ENCODE measurements at places on chromosomes 3 and 15.

- DNase-seq: no peak
Observed at GRCh38 chr3:80606073-80606472, 838.3 kb upstream of the ROBO1 start.

- no peak for DNase-seq
Observed at GRCh38 chr3:188126934-188127333, 27.0 kb upstream of the LPP start.

- DNase-seq: peak; percentile 27
Observed at GRCh38 chr15:76342382-76343201, 6.0 kb downstream of the ISL2 start.

- no peak for DNase-seq
Observed at GRCh38 chr3:19248143-19248542, 99.8 kb downstream of the KCNH8 start.

GRCh38 chr3:48552111-48552951, 4.3 kb downstream of the PFKFB4 start:
- no peak for DNase-seq

DNA sequence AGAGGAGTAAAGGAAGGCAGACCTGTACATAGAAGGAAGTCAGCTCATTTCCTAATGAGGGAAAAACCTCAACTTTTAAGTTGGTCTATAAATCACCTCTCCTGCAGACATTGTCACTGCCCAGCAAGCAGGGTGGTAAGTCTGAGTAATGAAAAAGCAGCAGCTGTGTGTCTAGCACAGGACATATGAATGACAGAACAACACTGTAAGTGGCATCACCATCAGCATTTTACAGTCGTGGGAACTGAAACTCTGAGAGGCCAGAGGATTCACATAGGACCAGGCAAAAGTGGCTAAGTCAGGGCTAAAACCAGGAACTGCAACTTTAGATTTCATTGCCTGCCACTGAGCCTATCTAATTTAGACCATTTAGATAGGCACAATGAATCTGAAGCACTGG, 235.6 kb downstream of the CLSTN2 start:
- no peak for DNase-seq

DNA sequence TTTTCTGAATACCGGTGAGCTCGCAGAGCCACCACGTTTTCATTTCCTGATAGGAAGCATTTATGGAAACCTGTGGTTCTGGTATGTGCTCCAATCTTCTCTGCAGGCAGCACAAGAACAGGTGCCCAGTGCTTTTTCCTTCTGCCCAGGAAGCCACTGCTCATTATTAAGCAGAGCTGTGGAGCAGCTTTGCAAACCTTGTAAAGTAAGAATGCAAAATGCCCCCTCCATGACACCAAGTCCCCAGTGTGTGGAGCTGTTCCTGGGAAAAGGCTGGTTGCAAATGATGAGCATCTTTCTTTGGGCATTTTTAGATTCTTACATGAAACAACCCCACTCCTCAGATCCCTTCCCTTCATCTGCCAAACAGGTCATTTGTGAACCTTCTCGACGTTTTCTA, 65.7 kb upstream of the MRPL3 start:
- DNase-seq: no peak

- DNase-seq: no peak
Observed at GRCh38 chr3:138079901-138080300, 35.5 kb downstream of the DZIP1L start.

DNA sequence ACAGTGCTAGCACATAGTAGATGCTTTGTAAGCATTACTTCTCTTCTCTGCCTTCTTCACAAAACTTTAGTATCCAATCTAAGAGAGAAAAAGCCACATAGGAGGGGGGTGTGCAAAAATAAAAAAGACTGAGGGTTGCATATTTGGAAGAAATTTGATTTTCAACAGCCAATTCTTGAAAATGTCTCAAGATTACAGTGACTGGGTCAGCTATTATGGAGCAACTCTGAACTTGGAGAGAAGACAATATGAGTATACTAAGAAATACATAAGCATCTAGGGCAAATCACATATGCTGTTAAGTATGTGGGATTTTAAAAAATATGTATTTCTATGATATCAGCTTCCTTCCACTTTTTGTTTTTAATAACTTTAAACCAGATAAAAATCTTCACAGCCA, 196.6 kb upstream of the GOLIM4 start:
- no peak for DNase-seq

DNA sequence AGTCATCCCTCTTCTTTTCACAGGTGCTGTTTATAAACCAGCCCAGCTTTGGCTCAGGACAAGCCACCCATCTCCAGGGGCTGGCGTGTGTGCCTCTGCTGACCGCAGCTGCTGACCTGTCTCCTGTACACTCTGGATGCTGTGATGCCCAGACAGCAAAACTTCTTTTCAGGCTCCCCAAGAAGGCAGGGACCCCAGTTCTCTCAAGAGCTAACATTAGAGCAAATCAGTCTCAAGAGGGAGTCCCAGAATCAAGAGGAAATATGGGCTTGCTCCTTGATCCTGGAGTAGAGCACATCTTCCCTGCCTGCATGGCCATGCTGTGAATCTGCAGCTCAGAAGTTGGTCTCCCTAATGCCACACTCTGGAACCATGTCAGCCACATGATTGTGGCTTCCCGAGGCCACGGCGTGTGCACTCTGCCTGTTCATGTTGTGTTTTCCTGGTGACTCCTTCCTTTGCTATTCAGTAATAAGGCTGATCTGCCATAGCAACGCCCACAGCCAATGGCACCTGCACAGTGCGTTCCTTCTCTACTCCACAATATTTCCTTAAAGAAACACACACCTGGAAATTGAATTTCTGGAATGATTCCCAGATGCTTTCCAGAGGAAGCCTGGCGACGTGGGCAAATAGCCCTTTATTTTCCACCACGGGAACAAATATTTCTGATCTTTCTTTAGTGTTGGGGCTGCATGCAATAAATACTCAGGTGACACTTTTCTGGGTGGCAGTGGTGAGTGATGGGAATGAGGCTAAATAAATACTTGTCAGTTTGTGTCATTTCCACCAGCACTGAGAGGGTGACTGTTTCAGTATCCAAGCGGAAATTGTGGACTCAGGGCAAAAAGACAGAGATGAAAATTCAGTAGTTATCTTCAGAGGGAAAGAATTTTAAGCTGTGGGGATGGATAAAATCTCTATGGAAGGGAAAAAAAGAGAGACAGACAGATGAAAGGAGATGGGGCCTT, 21.9 kb upstream of the THSD4 start:
- no peak for DNase-seq

GRCh38 chr3:189646853-189647542, 15.8 kb downstream of the TP63 start:
- DNase-seq: no peak

DNA sequence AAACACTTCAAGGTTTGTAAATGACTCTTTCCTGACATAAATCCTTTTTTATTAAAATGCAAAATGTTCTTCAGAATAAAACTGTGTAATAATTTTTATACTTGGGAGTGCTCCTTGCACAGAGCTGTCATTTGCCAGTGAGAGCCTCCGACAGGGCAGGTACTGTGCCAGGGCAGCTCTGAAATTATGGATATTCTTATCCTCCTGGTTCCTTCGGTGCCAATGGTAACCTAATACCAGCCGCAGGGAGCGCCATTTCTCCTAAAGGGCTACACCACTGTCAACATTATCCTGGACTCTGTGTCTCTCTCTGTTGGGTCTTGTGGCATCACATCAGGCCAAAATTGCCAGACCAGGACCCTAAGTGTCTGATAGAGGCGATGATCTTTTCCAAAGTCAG, 33.0 kb downstream of the CHDH start:
- no peak for DNase-seq

DNA sequence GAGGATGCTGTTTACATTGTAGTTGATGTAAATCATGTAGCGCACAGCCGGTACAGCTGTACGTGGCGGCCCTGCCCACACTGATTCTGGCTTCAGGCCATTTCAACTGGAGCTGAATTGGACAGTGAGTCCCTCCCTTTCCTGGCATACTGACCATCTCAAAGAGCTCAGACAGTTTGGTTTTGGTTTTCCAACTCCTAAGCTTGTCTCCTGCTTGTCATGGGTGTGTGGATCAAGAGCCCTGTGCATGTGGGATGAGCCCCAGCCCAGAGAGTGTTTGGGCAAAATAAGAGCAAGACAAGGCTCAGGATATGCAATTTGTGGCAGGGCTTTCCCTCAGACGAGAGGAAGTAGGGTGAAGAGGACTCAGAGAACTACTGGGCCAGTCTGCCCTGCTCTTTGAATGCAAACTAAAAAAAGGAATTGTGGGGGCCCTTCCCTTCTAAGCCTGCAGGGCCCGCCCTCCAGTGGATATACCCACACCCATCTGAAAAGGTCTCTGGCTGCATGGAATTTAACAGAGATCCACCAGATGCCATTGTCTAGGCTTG, 13.3 kb downstream of the ITGA11 start:
- no peak for DNase-seq

DNA sequence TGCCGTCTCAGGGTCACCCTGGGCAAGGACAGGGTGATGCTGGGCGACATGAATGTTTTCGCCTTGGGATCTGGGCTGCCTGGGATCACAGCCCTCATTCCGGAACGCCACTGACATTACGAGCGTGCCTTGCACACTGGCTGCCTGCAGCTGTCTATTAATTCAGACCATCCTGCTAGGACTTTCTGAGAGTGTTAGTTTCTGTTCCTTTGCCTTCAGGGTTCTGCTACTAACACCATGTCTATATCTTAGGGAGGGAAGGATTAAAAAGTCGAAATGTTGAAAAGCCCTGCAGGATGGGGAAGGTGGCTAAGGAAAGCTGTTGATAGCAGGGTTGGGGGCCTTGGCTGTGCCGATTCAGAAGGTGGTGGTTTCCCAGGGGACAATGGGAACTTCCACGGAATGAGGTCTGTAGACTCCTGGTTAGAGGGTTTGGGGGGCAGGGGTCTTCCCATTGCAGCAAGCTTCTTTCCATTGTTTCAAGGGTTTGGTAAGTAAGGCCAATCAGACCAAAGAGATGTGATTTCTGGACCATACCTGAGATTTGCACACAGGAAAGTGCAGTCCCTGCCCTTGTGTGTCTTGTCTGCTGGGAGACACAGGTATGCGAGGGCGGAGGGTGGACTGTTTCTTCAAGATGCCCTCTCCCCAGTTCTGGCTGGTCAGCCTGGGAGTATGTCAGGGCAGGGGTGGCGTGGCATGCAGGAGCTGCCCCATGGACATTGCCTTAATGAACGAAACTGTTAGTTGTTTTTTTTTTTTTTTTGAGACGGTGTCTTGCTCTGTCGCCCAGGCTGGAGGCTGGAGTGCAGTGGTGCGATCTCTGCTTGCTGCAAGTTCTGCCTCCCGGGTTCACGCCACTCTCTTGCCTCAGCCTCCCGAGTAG, 50.9 kb downstream of the RGMA start:
- no peak for DNase-seq

DNA sequence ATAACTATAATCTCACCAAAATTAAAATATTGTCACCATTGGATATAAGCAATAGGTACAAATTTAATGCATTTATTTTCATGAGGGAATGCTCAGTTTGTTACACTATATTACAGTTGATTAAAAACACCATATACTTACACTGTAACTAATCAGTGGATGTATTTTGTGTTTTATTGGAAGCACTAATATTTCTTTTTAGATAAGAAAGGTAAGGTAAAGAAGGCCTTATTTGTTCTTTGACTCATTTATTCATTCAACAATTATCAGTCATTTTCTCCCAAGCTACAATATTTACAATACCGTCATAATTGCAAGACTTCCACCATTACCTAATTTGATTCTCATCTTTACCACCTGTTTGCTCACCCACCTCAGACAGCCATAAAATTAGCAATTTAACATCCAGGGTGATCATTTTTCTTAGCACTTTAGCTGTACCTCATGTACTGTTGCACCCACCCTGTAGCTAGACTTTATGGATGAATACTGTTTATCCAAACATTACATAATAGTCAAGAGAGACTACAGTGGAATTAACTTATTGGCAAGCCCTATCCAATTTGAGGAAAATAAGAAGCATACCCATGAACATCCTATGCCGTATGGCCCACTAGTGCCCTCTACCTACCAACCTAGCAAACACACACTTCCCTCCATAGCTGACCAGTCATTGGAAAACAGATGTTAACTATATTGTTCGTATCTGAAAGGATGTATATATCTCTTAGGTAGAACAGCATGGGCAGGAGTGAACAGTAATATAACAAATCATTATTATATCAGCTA, 229.6 kb downstream of the BBX start:
- DNase-seq: no peak

DNA sequence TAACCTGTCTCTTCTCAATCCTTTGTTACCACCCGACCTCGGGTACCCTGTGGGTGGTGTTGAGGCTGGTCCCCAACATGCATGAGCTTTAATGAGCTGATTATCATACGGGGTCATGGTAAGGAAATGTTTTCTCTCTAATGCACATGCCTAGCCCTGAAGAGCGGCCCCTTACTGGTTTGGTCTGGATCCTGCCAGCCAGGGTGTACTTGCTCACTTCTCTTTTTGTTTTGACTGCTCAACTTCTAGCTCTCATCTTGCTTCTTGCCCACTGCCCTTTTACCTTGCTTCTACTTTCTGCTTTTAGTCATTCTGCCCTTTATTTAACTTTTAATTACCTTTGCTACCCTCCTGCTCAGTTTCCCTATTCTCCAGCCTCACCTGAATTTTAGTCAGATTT, 44.3 kb upstream of the ACAD9 start:
- DNase-seq: no peak

DNA sequence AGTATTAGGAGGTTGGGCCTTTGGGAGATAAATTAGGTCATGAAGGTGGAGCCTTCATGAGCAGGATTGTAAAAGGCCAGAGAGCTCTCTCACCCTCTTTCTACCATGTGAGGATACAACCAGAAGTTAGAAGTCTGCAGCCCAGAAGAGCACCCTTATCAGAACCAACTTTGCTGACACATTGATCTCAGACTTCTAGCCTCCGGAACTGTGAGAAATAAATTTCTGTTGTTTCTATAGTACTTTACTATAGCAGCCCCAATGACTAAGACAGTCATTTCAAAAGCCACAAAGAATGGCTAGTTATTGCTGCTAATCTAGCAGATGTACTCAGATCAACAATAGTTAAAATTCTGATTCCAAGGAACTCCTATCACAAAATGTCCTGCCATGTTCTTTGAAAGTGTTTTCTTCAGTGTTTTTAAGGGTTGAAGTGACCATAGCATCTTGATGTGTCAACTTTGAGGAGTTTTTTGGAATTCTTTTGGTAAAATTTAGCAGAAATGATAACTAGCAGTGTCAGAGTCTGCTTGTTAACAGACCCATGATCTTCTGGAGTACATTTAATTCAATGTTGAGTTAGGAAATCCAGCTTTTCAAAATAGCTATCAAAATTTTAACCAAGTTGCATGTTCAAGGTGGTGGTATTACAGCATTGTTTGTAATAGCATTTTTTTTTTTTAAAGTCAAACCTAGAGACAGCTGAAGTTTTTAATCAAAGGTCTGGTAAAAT, 10.3 kb downstream of the DZIP3 start:
- DNase-seq: no peak

DNA sequence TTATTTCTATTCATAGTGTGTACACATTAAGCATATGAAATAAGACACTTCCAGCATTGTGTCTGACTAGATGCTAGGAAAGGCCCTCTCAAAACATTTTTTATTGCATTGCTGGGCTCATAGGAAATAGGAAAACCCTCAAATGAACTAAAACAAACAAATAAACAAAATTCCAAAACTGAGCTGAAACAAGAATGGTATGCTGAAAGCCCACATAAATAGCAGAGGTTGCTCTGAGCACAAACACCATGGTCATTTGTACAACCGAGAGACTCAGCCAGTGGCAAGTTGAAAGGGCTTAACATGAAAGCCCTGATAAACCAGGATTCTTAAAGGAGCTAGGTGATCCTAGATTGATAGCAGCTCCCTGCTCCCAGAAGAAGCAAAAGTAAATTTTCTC, 310.0 kb upstream of the WNT5A start:
- no peak for DNase-seq

Data from stimulated activated CD4-positive, alpha-beta T cell treated with anti-CD3 and anti-CD28 coated beads, Interleukin-2, amount 100 ng/mL, for 24 hours (primary cell).